B cell (primary cell): ENCODE measurements at places on chromosomes 11 and 22. TPM values are rescaled to one million over a fixed set of nuclear protein-coding genes. Genes with fewer than 3 reads are reported as not detected.

Gene TUB
- 0.10 TPM in 1 of 2 replicates, not detected in the other for total RNA-seq

Gene C11orf87
- total RNA-seq: not detected in 2 replicates

GRCh38 chr22:29299136-29299900, 7.1 kb upstream of the GAS2L1 start:
- DNase-seq: no peak

DNA sequence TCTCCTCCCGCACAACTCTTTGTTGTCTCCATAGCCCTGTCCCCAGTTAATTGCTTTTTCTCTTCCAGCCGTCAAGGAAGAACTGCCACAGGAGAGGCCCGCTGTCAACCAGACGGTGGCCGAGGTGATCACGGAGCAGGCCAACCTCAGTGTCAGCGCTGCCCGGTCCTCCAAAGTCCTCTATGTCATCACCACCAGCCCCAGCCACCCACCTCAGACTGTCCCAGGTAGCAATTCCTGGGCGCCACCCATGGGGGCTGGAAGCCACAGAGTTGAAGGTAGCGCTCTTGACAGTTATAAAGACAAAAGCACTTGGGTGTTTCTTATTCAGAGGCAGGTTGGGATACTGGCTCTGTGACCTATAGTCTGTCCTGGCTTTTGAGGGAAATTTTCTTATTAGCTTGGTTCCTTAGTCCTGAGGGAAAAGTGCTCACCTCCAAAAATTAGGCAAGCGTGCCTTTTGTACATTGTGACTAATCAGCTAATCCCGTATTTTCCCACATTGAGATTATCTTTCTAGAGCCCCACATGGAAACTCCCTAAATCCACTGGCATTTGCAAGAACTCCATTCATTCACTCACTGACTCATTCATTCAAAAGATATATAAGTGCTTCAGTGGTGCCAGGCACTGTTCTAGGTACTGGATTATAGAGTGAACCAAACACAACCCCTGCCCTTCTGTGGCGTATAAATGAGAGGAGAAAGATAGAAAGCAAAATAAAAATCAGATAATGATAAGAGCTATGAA, 65.9 kb downstream of the KREMEN1 start:
- no peak for DNase-seq

DNA sequence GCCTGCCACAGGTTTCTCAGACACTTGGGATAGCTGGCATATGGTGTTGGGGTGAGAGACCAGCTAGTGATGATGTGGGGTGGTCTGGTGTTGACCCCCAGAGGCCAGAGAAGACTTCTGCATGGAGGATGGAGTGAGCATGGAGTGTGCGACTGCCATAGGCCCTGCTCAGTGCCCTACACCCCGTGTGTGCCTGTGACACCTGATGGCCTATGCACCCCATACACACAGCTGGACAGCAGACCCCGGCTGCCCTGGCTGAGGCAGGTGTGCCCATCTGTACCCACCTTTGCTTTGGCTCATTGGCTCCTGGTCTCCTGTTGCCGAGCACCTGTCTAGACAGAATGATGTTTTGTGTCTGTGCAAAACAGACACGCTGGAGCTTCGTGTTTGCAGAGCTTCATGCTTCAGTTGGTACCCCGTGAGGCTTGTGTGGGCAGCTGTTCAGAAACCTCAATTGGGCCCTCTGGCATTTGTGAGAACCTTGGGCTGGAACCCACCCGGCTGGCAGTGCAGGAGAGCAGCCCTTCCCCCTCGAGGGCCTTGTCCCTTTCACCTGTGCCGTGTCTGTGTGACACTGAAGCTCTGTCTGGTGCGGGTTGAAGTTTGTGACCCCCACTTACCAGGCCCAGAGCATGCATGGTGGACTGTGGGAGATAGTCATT, 27.6 kb downstream of the BCR start:
- DNase-seq: peak; percentile 65
